Umbilical cord (tissue), 2 donors: ENCODE measurements at places on chromosomes 5 and 9. TPM values are rescaled to one million over a fixed set of nuclear protein-coding genes. Genes with fewer than 3 reads are reported as not detected.
A peak's percentile ranks its signal among the peaks of the same experiment; 100 is the strongest.

PCDHGB7 gene
- 13.2 TPM for total RNA-seq

RMI1 gene
- total RNA-seq = 8.2 TPM

THBS4 gene
- total RNA-seq = not detected

IARS1 gene
- 176 TPM for total RNA-seq

SLC6A7 gene
- 10.8 TPM for total RNA-seq

GPR151 gene
- total RNA-seq = 1.2 TPM

UBE2QL1 gene
- total RNA-seq = 0.72 TPM

IRX1 gene
- 4.3 TPM for total RNA-seq

NCS1 gene
- 49.6 TPM for total RNA-seq

PCDHB10 gene
- 5.5 TPM for total RNA-seq

GABRA1 gene
- 2.9 TPM for total RNA-seq

DNA sequence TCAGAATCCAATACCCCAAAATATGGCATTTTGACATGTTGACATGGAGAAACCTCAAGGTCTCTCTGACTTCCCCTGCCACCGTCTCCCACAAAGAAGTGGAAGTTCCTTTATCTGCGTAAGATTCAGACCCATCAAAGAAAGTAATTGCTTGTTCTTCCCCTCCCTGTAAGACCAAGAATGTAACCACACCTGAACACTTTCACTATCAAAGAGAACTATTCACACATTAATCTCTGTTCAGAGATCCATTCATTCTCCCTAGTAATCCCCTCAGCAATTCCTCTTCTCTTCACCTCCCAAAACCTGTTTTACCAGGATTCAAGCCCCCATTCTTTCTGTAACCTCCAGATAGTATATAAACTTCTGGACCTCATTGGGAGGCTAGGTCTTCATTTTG lies 4.1 kb upstream of the SLC1A1 start:
- no peak for DNase-seq

DNA sequence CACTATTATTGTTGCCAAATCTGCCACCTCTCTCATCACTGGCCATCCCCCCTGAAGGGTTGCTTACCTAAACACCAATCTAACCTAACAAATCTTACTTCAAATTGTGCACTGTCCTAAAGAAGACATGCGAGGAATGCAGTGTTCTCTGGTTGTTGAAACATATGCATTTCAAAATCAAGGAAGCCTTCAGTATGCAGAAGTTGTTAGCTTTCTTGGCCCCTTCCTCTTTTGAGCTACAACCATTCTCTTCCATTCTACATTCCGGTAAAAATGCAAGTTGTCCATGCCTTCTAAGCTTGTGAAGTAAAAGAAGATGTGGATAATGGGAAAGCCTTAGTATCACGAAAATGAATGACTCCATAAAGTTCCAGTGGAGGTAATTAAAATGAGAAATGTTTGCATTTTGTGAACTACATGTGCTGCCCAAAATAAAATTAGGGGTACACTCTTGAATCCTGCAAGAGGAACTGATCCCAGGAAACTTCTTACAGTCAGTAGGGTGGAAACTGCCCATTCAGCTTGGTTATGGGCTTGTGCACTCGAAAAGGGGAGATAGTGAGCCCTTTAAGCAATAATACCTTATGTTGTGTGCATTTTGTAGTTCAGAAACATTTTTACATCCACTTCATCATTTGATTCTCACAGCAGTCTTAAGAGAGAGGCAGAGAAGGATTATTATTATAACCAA lies 77.6 kb upstream of the ADRB2 start:
- DNase-seq = no peak

GRCh38 chr9:81964218-81965171 lies 21.2 kb downstream of the SPATA31D3 start:
- DNase-seq = no peak

GRCh38 chr5:77235846-77236721 lies 25.6 kb downstream of the PDE8B start:
- no peak for DNase-seq

DNA sequence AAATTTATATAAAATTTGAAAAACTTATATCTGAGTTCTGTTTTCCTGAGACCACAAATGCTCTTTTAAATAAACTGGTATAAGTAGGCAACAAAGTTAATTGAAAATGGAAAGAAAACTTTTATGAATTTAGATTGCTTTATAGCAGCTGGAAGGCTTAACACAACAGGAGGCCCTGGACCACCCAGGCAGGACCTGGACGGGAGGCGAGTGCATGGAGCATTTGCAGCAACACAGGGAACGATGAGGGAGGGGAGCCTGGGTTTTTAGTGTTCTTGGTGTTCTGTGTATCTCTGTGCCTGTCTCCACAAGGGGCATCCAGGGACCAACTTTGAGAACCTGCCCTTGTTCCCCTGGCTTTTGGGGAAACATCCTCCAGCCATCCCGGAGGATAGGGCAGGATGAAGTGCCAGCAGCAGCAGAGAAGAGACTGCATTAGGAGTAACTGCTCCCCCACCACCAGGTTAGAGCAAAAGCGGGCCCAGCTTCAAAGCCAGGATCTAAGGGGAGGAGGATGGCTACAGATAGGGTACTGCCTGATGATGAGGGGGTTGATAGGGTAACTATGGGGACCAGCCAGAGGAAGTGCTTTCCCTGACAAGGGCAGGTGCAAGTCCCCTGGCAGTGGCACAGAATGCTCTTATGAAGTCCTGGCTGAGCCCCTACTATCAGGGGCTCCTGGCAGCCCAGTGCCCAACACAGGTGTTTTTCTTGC lies 6.7 kb upstream of the SPATA31E1 start:
- no peak for DNase-seq

- no peak for DNase-seq
Measured at GRCh38 chr5:117973785-117974184, 1014.6 kb downstream of the DTWD2 start.

DNA sequence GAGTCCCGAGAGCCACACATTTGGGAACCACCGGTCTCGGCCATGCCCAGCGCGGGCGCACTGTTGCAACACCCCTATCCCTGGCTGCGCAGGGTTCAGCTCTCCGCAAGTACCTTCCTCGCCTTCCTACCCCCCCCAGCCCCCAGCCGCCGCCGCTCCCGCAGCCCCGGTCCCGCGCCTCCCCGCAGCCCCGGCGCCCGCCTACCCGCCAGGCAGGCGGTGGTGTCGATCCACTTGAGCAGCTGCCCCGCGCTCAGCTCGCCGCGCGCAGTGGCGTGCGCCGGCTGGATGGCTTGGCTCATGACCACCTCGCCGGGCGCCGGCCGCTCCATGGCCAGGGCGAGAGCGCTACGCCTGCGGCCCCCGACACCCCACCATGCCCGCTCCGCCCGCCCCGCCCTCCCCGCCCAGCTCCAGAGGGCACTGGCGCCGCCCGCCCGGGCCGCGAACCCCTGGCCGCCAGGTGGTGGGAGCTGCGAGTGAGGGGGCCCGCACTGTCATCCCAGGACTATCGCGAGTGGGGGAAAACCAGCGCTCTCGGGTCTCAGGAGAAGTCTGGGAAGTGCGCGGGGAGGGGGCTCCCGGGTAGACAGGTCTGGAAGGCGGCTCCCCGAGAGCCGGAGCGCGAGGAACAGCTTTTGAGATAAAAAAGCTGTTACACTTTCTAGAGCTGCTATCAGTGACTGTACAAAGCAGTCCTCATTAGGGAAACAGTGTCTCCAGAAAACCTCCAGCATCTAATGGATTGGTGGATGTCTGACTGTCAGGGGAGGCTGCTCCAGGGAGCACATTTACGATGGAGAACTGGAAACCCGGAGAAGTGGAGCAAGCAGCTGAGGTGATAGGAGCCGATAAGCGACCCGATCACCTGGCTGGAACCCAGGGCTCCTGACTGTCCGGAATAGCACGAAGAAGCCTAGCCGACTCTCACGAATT lies at the start of gene ACOT12:
Gene ACOT12, minus strand, starts transcription at position 352 of the 936 bp plus-strand sequence. Its CDS starts 20 bp downstream, at position 332.
- DNase-seq = peak; percentile 35

DNA sequence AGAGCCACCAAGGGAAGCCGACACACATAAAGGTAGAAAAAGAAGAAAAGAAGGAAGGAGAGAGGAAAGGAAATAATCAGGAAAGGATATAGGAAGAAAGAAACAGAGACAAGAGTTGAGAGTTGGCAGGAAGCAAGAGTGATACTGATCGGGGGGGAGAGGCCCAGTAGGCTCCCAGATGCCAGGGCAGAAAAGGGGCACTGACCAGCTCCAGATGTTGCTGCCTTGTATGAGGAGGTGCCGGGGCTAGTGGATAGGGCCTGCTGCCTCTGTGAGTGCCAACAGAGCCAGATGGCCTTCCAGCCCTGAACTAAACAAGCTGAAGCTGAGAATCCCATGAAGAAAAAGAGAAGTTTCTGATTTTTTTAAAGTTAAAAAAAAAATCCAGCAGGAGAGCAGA lies 82.0 kb upstream of the TRIM32 start:
- no peak for DNase-seq

GRCh38 chr5:125439243-125439642 lies 692.8 kb upstream of the ZNF608 start:
- DNase-seq = no peak

GRCh38 chr5:5378531-5378930 lies 43.9 kb upstream of the ICE1 start:
- DNase-seq = no peak

- no peak for DNase-seq
Measured at GRCh38 chr5:169018925-169019324, 282.0 kb downstream of the SLIT3 start.

GRCh38 chr5:126492939-126493338 lies 69.7 kb downstream of the GRAMD2B start:
- no peak for DNase-seq

GRCh38 chr5:109516390-109516789 lies 106.6 kb upstream of the PJA2 start:
- peak; percentile 77 for DNase-seq

- peak; percentile 66 for DNase-seq
Measured at GRCh38 chr9:88738709-88739108, 203.7 kb downstream of the NXNL2 start.

DNA sequence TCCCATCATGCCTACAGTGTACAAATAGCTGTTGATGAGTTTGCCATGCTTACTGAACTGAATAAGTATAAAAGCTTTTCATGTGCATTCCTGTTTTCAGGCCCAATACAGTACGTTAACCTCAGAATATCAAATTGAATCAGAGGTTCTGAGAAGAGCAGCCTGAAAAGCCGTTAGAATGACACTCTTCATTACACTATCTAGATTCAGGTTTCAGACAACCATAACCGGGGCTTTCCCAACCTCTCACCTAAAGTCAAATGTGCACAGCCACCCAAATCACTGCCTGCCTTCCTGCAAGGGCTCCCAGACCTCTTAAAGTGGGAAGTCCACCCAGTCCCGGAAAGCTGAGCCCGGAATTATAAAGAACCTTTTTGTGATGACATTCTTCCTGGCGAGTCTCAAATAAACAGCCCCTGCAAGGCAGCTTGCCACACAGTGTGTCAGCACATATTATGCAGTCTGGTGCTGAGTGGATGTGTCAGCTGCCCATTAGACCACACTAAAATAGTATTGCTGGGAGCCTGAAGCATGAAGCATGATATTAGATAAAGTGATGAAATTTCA lies 245.8 kb downstream of the TLE4 start:
- DNase-seq = peak; percentile 31

- no peak for DNase-seq
Measured at GRCh38 chr5:97601651-97602050, 418.6 kb upstream of the RIOK2 start.

GRCh38 chr9:126055381-126055985 lies 271.1 kb upstream of the MVB12B start:
- DNase-seq = no peak

DNA sequence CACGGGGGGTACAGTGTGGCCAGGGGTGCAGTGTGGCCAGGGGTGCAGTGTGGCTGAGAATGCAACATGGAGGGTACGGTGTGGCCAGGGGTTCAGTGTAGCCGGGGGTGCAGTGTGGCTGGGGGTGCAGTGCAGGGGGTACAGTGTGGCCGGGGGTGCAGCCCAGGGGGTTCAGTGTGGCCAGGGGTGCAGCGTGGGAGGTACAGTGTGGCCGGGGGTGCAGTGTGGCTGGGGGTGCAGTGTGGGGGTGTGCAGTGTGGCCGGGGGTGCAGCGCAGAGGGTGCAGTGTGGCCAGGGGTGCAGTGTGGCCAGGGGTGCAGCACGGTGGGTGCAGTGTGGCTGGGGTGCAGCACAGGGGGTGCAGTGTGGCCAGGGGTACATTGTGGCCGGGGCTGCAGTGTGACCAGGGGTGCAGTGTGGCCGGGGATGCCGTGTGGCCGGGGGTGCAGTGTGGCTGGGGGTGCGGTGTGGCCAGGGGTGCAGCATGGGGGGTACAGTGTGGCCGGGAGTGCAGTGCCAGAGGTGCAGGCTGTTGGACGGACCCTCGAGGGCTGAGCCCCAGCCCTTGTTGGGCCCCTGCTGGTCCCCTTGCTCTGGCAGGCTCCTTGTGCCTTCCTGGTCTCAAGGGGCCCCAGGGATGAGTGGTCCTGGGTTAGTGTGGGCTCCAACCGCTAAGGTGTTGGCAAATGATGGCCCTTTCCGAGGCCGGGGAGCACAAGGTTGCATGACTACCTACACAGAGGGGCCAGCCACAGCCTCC lies 17.9 kb downstream of the TPPP start:
- DNase-seq = no peak

GRCh38 chr5:147567917-147568598 lies 58.2 kb upstream of the DPYSL3 start:
- no peak for DNase-seq

- peak; percentile 75 for DNase-seq
Measured at GRCh38 chr9:83538172-83538889, at the start of gene FRMD3. Gene FRMD3, minus strand, starts transcription at chr9:83538401. Its CDS starts 170 bp downstream, at chr9:83538231.

GRCh38 chr9:22740781-22741180 lies 294.2 kb downstream of the DMRTA1 start:
- no peak for DNase-seq

DNA sequence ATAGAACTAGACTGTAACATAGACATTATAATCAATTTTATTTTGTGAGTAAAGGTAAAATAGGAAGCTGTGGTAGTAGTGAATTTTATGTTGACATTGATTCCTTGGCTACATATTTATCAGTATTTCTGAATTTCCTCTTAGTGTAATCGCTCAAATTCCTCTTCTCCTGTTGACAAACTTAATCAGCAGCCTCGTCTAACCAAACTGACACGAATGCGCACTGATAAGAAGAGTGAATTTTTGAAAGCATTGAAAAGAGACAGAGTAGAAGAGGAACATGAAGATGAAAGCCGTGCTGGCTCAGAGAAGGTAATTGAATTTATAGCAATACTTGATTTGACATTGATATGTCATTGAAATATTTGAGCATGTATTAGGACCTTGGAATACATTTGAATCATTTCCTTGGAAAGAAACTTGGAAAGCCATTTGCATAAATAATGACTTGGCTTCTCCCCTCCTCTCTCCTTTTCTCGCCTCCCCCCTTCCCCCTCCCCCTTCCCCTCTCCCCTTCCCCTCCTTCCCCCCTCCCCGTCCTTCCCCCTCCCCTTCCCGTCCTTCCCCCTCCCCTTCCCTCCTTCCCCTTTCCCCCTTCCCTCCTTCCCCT lies 75.5 kb downstream of the GPBP1 start:
- no peak for DNase-seq

GRCh38 chr9:123407217-123407851 lies 51.3 kb downstream of the CRB2 start:
- no peak for DNase-seq

- DNase-seq = no peak
Measured at GRCh38 chr5:107968406-107968843, 297.7 kb upstream of the EFNA5 start.

DNA sequence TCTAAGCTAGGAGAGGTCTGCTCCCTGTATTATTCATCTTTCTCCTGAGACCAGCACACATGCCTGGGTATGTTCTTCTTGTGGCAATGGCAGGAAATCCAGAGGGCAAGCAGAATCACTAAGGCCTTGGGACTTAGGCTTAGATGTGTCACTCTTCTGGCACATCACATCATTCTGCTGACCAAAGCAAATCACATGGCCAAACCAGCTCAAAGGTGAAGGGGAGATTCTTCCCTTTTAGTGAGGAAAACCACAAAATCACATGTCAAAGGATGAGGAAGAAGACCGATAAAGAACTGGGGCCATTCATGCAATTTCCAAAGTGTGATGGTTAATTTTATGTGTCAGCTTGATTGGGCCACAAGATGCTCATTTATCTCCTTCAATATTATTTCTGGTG lies 5.7 kb upstream of the AGGF1 start:
- no peak for DNase-seq
